Activated CD4-positive, CD25-positive, alpha-beta regulatory T cell (primary cell): ENCODE measurements at places on chromosomes 1 and 21.

GRCh38 chr1:52402860-52403240, 1.4 kb downstream of the ORC1 start:
- no peak for DNase-seq

DNA sequence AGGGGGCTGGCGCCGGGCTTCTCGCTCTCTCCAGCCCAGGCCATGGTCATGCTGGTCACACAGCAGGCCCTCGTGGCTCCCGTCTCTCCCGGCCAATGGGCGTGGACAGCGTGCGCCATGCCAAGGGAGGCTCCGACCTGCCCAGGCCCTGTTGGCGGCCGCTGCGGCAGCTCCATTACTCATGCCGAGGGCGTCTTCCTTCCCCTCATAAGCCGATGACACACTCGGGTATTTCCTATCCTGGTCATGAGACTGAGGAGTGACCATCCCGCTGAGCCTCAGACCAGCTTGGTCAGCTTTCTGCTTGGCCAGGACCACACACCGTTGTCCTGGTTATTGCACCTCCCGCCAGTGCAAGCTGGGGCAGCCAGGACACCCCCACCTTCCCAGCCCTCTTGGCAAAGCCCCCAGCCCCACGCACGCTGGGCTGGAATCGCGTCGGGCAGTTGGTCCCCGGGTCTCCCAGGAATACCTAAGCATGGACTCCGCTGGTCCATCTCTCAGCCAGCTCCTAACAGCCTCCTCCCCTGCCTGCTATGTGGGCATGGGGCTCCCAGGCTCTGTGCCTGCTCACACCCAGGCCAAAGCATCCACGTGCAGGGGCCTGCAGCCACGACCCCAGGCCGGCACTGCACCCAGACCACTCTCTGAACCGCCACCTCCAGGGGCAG, 49.8 kb downstream of the ARHGEF16 start:
- DNase-seq = no peak

- no peak for DNase-seq
Measured at GRCh38 chr1:110875216-110875731, 2.3 kb downstream of the CD53 start.

GRCh38 chr1:23720256-23720995, 22.8 kb upstream of the ELOA start:
- no peak for DNase-seq

DNA sequence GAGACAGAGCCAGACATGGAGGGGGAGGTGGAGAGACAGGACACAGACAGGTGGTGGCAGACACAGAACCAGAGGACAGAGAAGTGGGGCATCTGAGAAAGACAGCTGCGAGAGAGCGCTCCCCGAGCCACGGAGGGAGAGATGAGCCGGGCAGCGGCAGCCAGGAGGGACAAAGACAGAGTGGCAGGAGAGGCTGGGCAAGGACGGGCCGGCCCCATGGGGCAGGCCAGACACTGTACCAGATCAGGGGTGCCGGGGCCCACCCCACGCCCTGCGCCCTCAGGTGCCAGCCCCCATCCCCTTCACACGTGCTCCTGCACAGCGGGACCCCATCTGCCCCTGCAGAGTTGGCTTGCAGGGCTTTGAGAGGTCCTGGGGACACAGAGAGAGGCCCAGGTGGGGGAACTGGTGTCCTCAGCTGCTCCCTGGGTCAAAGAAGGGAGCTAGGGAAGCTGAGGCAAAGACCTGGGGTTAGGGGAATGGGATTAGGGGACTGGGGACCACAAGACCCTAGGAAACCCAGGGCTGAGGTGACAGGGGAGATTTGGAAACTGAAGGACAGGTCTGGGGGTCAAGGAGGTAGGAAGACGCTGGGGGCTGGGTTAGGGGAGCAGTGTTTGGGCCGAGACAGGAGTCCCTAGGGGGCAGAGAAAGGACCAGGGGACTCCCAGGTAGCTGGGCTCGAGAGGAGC, 643 bp downstream of the FNDC5 start:
- no peak for DNase-seq
